Ovary (tissue), 10 donors: ENCODE measurements at places on chromosomes 4 and X. TPM values are rescaled to one million over a fixed set of nuclear protein-coding genes. Genes with fewer than 3 reads are reported as not detected.

GRCh38 chrX:71997320-71997719, 86.7 kb downstream of the NHSL2 start:
- H3K4me3 ChIP-seq: no peak overlapping the region
- no peaks in the 10 kb centered on the region for H3K4me1 ChIP-seq
- H3K27ac ChIP-seq: no peak overlapping the region
- no peaks in the 10 kb centered on the region for H3K27me3 ChIP-seq
- no peaks in the 10 kb centered on the region for H3K36me3 ChIP-seq

- H3K4me3 ChIP-seq: peak overlapping the region; percentile 37
- H3K27me3 ChIP-seq: no peaks in the 10 kb centered on the region
- no peaks in the 10 kb centered on the region for H3K36me3 ChIP-seq
- DNase-seq: peak; percentile 85
Observed at GRCh38 chrX:53093177-53093655, 726 bp upstream of the KANTR start.

DNA sequence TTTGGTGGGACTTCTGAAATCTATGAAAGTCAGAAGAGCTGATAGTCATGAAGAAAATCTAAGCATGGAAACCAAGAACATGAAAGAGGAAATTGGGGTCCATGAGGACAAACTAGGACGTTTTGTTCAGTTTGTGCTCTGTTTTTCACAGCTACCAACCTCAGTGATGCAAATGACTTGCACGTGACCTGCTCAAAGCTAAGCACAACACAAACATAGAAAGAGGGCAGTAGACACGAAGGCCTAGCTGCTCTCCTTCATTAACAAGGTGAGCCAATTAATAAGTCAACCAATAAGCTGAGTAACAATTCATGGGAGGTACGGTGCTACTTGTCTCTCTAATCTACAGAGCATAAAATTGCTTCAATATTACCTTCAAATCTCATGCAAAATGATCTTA, 684.1 kb downstream of the TRAM1L1 start:
- no peaks in the 10 kb centered on the region for H3K4me1 ChIP-seq
- H3K36me3 ChIP-seq: no peaks in the 10 kb centered on the region
- no peak overlapping the region for H3K4me3 ChIP-seq

GRCh38 chr4:155062948-155063347, 145.5 kb upstream of the NPY2R start:
- no peaks in the 10 kb centered on the region for H3K36me3 ChIP-seq
- DNase-seq: no peak
- no peak overlapping the region for H3K27ac ChIP-seq
- H3K4me3 ChIP-seq: no peak overlapping the region
- no peaks in the 10 kb centered on the region for H3K27me3 ChIP-seq
- no peaks in the 10 kb centered on the region for H3K4me1 ChIP-seq

DNA sequence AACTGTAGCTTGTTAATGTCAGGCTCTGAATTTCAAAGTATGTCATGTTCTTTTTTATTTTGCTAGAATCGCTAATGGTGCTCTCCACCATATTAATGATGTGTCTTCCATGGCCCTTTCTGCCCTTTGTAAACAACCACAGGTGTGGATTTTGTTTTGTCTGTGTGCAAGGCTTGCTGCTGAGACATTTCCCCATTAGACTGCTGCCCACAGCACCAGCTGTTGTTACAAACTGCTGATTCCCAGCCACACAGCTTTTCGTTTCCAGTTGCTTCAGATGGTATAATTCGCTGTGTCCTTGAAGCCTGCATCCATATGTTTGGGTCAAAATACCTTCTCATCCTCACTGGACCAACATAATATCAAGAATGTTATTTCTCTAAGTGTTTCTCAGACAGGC, 32.8 kb downstream of the KCNIP4 start:
- no peak overlapping the region for H3K27ac ChIP-seq
- H3K4me3 ChIP-seq: no peak overlapping the region
- H3K36me3 ChIP-seq: no peaks in the 10 kb centered on the region
- no peaks in the 10 kb centered on the region for H3K4me1 ChIP-seq
- no peak for DNase-seq
- H3K27me3 ChIP-seq: no peaks in the 10 kb centered on the region

- no peaks in the 10 kb centered on the region for H3K4me1 ChIP-seq
- no peaks in the 10 kb centered on the region for H3K36me3 ChIP-seq
- H3K27ac ChIP-seq: no peak overlapping the region
- no peak for DNase-seq
- H3K27me3 ChIP-seq: no peaks in the 10 kb centered on the region
Observed at GRCh38 chr4:168717847-168718246, 221.0 kb downstream of the PALLD start.

DNA sequence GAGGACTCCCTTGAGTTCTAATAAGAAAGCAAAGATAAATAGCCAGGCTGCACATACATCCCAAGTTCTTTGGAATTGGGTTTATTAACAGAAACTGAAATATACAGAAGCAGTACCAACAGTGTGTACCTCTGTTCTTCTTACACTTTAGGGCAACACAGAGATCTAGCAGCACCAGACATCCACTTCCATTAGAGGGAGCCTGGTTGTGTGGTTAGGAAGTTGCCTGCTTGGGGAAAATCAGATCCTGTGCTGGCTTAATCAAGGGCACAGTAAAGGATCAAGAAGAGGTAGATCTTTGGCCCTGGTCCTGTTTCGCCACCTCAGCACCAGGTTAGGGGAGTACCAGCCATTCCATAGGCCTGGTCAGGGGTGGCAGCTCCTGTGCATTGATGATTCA, 231.1 kb upstream of the ARHGAP24 start:
- H3K27me3 ChIP-seq: no peaks in the 10 kb centered on the region
- no peaks in the 10 kb centered on the region for H3K4me1 ChIP-seq
- H3K4me3 ChIP-seq: no peak overlapping the region
- H3K27ac ChIP-seq: no peak overlapping the region

GRCh38 chrX:108795240-108795639, 58.9 kb upstream of the IRS4 start:
- no peaks in the 10 kb centered on the region for H3K36me3 ChIP-seq
- no peak for DNase-seq
- no peak overlapping the region for H3K4me3 ChIP-seq
- H3K4me1 ChIP-seq: no peaks in the 10 kb centered on the region
- H3K27ac ChIP-seq: no peak overlapping the region

LUZP4 gene
- not detected for total RNA-seq

NXF2 gene
- not detected for total RNA-seq

TLR7 gene
- 1.3 TPM for total RNA-seq

NUDT10 gene
- 42.4 TPM for total RNA-seq
